ENCODE measurements at places on chromosomes 7 and 10. TPM values are rescaled to one million over a fixed set of nuclear protein-coding genes. Genes with fewer than 3 reads are reported as not detected.

DNA sequence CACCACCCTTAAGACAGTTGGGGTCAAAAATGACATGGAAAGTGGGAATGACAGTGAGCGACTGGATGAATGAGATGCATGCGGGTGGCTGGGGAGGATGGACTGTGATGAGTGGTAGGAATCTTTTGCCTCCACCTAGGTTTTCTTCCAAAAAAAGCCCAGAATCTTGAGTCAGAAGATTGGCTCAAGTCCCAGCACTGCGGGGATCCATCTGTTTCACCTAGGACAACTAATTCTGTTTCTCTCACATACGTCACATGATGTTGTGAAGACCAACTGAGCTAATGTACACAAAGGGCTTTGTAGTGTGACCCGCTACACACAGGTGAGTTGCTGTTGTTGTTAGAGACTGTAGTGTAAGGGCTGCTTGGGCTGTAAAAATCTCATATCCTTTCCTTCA lies 58.5 kb upstream of the SLC35B4 start:
- no peak for DNase-seq
- peaks cover 17% of the 10 kb centered on the region for H3K27me3 ChIP-seq
- H3K36me3 ChIP-seq = no peaks in the 10 kb centered on the region
- H3K27ac ChIP-seq = no peak overlapping the region
- no peak overlapping the region for H3K4me3 ChIP-seq

The METTL27 gene
- 4.5 TPM for total RNA-seq

The KCNH2 gene
- not detected for total RNA-seq

GRCh38 chr7:26718063-26718462 lies 146.3 kb downstream of the SKAP2 start:
- H3K4me3 ChIP-seq = no peak overlapping the region
- no peaks in the 10 kb centered on the region for H3K36me3 ChIP-seq
- DNase-seq = no peak
- H3K27ac ChIP-seq = no peak overlapping the region

DNA sequence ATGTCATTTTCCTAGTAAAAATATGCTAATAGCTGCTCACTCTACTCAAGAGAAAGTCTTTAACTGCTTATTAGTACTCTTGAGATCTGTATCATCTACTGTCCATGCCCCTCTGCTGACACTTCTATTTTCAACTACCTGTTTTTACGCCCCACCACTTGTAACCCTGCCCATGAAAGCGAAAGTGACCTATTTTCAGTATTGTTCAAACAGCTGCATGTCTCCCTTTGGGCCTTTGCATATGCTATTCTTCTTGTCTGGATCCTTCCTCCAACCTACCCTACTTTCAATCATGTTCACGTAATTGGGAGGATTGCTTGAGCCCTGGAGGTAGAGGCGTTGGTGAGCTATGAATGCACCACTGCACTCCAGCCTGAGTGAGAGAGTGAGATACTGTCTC lies 1481.3 kb downstream of the GATA3 start:
- peaks cover 3% of the 10 kb centered on the region for H3K27me3 ChIP-seq
- DNase-seq = no peak
- H3K4me3 ChIP-seq = no peak overlapping the region
- H3K4me1 ChIP-seq = no peaks in the 10 kb centered on the region
- no peak overlapping the region for H3K27ac ChIP-seq

DNA sequence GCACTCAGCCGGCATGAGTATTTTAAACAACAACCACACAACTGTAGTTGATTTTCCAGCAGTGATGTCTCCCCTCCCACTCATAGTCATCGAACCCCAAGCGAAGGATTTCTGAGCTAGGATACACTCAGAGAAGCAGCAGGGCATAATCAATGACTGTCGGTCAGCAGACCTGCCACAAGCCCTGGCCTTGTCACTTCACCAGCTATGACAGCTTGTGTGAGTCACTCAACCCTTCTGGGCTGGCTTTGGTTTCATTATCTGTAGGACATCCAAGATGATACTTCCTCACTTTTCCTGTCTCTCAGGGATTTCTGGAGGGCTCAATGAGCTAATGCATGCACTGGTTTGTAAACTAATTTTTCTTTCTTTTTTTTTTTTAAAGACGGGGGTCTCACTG lies 22.0 kb upstream of the UBE3C start:
- H3K4me3 ChIP-seq = no peak overlapping the region
- H3K36me3 ChIP-seq = no peaks in the 10 kb centered on the region
- DNase-seq = no peak

DNA sequence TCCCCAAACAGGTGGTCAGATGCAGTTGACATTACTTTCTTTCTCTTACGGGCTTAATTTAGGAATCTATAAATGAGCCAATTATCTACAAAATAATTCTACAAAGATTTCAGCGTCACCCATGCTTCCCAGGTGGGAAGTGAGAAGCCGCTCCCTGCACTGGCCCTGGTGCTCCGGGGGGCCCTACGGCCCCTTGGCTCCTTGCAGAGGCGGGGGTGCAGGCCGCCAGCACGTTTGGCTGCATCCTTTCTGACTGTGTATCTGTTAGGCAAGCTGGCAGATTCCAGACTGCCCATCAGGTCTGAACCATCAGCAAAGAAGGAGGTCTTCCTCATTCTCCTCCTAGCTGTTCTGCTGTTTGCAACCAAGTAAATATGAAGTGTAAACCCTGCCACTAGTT lies 16.3 kb downstream of the VWC2 start:
- H3K27ac ChIP-seq = no peak overlapping the region
- DNase-seq = no peak
- no peak overlapping the region for H3K4me3 ChIP-seq
- no peaks in the 10 kb centered on the region for H3K27me3 ChIP-seq
- H3K36me3 ChIP-seq = no peaks in the 10 kb centered on the region

DNA sequence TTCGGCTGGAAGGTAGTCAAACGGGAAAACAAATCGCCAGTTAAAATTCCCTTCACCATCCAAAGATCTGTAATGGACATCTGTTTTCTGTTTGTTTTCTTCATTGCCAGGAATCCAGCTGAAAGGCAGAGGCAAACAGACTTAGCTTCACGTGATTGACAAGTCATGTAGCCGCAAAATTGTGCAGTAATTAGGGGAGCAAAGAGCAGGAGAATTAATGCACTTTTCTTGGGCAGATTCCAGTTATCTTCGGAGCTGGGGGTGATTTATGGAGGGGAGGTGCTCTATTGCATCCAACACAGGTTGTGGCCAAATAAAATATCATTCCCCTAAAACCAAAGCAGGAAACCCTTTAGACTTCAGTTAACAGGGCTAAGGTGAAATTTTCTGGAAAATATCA lies 162.2 kb downstream of the MYOF start:
- H3K27ac ChIP-seq = no peak overlapping the region
- no peaks in the 10 kb centered on the region for H3K4me1 ChIP-seq
- peaks cover 31% of the 10 kb centered on the region for H3K27me3 ChIP-seq
- DNase-seq = no peak

DNA sequence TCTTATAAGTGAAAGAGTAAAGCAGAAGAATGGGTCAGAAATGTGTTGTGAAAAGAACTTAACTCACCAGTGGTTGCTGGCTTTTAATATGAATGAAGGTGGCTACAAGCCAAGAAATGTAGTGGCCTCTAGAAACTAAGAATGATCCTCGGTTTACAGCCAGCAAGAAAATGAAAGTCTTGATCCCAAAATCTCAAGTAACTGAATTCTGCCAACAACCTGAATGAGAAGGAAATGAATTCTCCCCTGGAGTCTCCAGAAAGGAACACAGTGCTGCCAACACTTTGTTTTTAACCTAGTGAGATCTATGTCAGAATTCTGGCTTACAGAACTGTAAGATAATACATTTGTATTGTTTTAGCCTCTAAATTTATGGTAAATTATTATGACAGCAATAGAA lies 193.0 kb downstream of the FZD1 start:
- H3K36me3 ChIP-seq = no peaks in the 10 kb centered on the region
- no peak for DNase-seq
- H3K27me3 ChIP-seq = peaks cover under 1% of the 10 kb centered on the region
- no peak overlapping the region for H3K4me3 ChIP-seq

The RASA4B gene
- 19.2 TPM for total RNA-seq

DNA sequence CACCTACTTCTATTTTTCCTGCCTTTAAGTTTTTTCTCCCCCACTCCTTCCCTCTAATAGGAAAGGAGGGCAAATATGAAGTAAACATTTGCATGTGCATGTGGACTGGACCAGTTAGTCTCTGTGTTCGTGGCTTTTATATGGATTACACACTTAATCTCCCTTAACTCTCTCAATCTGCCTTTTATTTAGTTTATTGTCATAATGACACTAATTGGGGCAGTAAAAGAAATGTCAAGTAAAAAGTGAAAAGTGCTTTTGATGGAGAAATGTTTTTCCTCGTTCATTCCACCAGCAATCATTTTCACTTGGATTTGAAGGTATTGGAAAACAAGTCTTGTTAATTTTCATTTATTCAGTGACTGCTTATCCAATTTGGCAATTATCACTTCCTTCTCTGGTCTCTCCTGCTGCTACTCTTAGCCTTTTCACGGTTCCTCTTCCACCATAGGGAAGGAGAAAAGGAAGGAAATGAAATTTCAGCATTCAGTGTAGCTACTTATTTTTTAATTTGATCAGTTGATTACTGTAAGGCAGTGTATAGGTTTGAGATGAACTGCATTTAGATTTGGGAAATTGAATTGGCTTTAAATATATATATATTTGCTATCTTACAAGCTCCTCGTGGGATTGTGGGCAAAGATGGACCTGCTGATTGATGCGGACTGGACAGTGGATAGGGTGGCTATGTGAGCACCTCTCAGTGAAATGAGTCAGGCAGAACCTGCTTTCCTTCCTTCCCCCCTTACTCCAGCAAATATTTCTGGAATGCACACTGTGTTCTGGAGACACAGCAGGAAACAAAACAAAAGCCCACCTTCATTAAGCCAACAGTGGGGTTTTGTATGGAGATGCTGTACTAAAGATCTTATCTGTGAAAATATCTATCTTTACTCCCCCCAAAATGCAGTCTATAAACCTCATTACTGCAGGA lies 77.5 kb downstream of the LRRC4 start:
- H3K4me3 ChIP-seq = no peak overlapping the region
- peaks cover 8% of the 10 kb centered on the region for H3K4me1 ChIP-seq
- no peak overlapping the region for H3K27ac ChIP-seq

GRCh38 chr10:36221101-36221500 lies 579.0 kb upstream of the FZD8 start:
- H3K27me3 ChIP-seq = no peaks in the 10 kb centered on the region
- H3K4me1 ChIP-seq = no peaks in the 10 kb centered on the region
- DNase-seq = no peak
- H3K27ac ChIP-seq = no peak overlapping the region

- no peaks in the 10 kb centered on the region for H3K4me1 ChIP-seq
- no peaks in the 10 kb centered on the region for H3K27me3 ChIP-seq
- no peak overlapping the region for H3K4me3 ChIP-seq
- H3K36me3 ChIP-seq = no peaks in the 10 kb centered on the region
- no peak overlapping the region for H3K27ac ChIP-seq
Measured at GRCh38 chr7:81754918-81755696, 14.7 kb downstream of the HGF start.

The BAIAP2L1 gene
- 17.5 TPM for total RNA-seq

DNA sequence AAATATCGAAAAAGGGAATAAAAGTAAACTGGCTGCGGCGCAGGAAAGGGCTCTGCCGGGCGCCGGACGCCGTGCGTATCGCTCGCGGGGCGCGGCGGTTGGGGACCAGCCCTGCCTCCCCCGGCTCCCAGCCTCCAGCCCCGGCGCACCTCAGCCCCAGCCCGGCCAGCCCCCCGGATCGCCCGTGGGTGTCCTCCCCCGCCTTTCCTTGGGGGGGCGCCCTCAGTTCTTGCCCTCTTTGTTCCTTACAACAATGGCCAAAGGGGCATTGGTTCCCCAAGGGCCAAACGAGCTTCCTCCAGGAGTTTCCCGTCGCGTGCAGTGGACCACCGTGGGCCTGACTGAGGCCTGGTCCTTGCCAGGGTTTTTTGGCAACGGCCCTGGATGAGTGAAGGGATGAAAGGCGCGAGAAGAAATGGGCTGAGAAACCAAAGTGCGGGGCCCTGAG lies 1.2 kb downstream of the MACROH2A2 start:
- no peak overlapping the region for H3K27ac ChIP-seq
- H3K4me1 ChIP-seq = peaks cover 6% of the 10 kb centered on the region
- H3K4me3 ChIP-seq = no peak overlapping the region
- no peak for DNase-seq

The IQCE gene
- total RNA-seq = 17.6 TPM

The LRRC18 gene
- total RNA-seq = not detected

The PAPOLB gene
- not detected for total RNA-seq

DNA sequence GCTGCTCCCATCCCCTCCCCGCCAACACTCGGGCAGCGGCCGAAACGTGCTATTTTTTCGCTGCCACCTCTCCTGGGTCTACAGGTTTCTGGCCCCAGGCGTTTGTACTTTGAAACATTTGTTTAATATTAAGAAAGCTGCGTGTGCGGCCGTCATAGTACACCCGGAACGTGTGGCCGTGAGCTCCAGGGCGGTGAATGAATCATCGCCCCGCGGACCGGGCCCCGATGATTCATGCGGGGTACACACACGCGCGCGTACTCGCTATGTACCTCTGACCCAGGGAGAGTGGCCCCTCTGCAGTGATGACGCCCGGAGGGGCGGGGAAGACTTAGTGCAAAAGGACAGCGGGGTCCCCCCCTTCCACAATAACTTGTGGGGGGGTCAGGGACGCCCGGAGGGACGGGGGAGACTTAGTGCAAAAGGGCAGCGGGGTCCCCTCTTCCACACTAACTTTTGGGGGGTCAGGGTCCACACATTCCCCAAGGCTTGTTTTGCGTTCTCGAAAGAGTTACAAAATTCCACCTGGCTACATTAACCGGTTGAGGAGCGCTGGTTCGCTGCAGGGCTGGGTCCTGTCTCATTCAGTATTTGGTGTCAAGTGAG lies 56.5 kb upstream of the PCGF5 start:
- H3K36me3 ChIP-seq = no peaks in the 10 kb centered on the region
- H3K4me1 ChIP-seq = peaks cover 26% of the 10 kb centered on the region
- H3K27me3 ChIP-seq = no peaks in the 10 kb centered on the region
- peak overlapping the region; percentile 90 for H3K4me3 ChIP-seq
- DNase-seq = peak; percentile 84

- peaks cover 56% of the 10 kb centered on the region for H3K4me1 ChIP-seq
- H3K36me3 ChIP-seq = peaks cover 17% of the 10 kb centered on the region
- peak overlapping the region; percentile 79 for H3K27ac ChIP-seq
- peak overlapping the region; percentile 82 for H3K4me3 ChIP-seq
- no peaks in the 10 kb centered on the region for H3K27me3 ChIP-seq
- DNase-seq = peak; percentile 80
Measured at GRCh38 chr7:28165961-28166955, 14.3 kb downstream of the JAZF1 start.

All from HFFc6 (cell line).